Esophagus mucosa (tissue), 1 donor: ENCODE measurements at places on chromosomes 2 and 18.

DNA sequence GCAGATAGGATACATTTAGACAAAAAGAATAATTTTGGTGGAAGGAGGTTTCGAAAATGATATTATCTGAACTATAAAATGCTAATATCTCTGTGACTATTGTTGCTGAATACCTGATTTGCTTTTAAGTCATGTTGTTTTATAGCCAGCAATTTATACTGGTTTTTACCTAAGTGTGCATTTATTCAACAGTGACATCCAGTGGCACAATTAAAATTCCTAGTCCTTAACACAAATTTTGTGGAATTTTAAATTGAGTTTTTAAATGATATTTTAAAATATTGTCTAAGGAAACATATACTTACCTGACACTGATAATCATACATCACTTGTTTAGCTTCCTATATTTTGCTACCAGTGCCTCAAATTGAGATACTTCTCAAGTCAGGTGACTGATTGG is 144.8 kb downstream of the ARHGAP28 start:
- no peak for ATAC-seq

DNA sequence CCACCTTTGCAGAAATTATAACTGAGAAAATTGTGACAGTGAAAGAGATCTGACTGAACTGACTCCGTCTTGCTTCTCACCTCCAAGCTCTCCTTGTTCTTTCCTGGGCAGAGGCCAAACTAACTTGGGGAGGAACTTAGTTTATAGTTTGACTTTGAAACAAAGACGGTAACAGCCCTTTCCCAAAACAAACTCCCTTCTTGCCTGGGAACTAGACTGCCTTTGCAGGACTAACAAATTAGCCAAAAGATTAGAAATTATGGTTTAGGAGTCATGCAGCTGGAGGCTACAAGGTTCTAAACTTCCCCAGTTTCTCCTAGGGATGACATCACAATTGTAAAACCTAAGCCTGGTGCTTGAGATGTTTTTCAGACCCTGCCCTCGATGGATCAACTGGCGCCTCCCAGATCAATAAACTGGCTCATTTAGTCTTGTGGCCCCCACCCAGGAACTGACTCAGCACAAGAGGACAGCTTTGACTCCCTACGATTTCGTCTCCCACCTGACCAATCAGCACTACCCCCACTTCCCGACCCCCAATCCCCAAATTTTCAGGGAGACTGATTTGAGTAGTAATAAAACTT is 137.7 kb downstream of the ALPK2 start:
- no peak for ATAC-seq

GRCh38 chr2:725468-725867 is 48.3 kb upstream of the TMEM18 start:
- no peak for ATAC-seq

- ATAC-seq, result no peak
These were observed 225.7 kb upstream of the TNP1 start for GRCh38 chr2:217085543-217085942.

DNA sequence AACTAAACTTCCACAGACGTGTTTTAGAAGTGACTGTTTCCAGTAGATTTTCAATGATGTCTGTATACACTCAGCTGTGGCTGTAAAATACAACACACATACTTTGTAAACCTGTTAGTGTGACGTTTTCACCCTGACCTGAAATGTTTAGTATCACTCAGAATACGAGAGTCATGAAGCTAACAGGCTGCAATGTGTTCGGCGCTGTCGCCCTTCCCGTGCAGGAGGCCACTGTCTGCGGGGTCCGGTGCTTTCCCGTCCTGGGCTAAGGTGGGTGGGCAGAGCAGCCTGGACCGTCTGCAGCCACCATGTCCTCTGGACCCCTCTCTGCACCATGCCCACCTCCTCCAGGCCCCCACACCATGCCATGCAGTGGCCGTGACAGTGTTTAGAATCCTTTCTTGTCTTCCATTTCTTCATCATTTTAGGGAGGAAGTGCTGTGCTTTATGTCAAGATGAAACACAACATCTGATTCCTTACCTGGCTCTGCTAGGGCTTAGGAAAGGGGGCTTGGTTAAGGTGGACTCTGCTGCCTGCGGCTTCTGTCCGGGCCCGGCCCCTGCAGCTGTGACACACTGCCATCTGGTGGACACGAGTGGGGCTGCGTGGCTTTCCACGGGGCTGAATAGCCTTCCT is 53.8 kb upstream of the RBM44 start:
- peak; percentile 80 for ATAC-seq

- ATAC-seq, result peak; percentile 85
These were observed 69.2 kb downstream of the EHBP1 start for GRCh38 chr2:62774555-62775366.

DNA sequence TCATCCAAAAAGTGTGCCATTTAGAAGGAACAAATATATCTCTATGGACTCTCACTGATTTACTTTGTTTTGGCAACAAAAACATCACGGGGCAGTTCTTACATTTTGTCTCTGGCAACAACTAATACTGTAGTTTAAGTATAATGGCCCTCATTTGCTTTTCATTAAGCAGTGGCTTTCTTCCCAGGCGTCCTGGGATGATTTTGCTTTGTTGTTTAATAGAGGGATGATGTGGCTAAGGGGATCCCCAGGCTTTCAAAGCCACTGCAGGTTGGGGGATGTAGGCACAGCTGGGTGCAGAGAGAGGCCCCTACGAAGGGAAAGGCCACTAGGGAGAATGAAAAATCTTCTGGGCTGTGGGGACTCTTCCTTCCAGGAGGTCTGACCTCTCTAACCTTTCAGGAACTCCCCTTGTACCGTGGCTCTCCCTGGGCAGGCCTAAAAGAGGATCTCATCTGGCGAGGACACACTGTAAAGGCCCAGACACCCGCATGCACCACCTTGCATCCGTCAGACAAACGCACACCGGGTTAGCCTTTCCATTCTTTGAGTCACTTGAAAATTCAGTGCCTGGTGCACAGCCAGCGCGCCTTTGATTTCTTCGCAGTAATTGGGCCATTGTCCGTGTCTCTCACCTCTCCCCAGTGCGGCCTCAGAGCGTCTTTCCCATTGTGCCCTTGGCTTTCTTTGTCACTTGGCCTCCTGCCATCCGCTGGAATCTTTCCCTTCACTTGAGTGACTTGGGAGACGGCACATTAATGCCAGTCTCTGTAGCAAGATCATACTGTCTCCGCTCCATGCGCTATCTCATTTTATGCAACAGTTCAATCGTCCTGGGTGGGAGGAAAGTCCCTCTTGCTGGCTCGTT is 40.3 kb upstream of the AFF3 start:
- no peak for ATAC-seq

DNA sequence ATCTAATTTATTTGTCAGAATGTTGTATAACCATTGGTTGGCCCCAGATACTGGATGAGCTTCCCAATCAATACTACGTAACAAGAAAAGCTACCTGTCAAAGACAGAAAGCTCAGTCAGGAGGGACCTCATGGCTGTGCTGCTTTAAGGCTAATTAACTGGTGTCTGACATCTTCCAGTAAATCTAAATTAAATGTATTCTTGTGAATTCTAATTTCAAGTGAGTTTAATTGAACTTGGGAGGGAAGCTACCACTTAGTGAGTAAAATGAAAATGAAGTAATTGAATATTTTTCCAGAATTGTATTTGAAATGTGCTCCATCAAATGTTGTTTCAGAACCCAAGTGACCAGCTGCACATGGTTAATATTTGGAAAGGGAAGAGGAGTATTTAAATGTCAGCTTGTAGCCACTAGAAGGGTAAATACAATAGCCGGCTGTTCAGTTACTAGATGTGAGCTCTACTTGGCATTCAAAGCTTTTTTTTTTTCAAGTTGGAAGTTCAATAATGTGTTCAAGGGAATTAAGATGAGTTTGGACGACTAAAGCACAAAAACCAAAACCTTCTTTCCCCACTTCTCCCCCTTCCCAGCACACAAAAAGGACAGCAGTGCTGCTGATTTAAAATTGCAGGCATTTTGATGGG is 62.0 kb downstream of the GPR39 start:
- ATAC-seq, result no peak

GRCh38 chr2:36416370-36417165 is 61.0 kb downstream of the CRIM1 start:
- no peak for ATAC-seq

GRCh38 chr2:165401285-165401852 is 68.1 kb upstream of the CSRNP3 start:
- ATAC-seq, result no peak

DNA sequence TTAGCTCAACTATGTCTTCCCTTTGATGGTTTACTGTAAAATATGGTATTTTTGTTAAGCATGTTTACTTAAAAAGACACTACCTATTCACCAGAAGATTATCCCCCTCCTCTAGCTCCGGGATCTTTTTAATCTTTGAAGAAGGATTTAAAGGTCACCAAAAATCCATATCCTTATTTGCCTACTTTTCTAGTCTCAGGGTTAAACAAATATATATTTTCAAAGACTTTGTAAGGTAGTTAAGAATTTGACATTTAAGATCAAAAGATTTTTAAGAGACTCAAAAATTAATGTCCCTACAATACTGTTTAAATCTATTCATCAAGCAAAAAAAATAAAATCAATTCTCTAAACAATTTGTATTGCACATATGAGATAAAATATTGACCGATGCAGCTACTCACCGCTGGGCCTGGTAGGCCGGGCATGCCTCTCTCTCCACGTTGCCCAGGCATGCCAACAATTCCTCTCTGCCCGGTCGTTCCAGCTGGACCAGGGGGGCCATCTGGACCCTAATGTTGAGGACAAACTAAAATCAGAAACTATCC is 76.1 kb downstream of the COL3A1 start:
- ATAC-seq, result no peak

- ATAC-seq, result peak; percentile 7
These were observed 15.5 kb downstream of the ASPRV1 start for GRCh38 chr2:69945941-69946340.

DNA sequence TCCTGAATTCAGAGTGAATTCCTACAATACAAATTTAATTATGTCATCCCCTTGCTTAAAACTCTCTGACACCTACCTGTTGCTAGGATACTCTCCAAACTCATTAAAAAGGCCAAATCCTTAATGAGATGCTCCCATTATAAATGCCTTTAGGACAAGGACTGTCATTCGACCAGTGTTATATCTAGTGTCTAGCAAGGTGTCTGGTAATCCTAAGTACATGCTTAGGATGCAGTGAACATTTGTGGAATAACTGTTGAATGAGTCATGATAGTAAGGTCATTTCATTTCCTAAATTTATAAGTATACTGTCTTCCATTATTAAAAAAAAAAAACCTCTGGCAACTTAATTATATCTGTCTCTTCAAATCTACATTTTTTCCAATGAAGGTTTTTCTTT is 588.9 kb upstream of the NRXN1 start:
- no peak for ATAC-seq

DNA sequence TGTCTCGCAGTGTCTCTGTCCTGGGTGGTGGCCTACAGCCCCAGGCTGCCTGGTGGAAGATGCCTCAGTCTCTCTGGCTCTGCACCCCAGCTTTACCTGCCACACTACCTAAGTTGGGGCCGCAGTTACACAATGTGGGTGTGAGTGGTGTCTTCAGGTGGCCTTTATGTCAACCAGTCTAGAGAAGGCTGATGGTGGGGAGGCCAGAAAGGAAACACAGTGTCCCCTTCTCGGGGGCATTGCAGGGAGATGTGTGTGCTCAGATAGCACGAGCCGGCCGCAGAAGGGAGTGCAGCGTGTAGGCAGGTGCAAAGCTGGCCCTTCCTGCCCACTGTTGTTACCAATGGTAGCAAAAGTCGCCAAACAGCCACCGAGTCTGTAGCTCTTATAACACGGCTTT is 216.1 kb downstream of the SH3RF3 start:
- ATAC-seq, result no peak

- no peak for ATAC-seq
These were observed 25.6 kb upstream of the TMEM178A start for GRCh38 chr2:39640107-39640506.

GRCh38 chr2:232659359-232659758 is 26.0 kb downstream of the EFHD1 start:
- ATAC-seq, result no peak

GRCh38 chr2:142857256-142858164 is 20.0 kb upstream of the KYNU start:
- ATAC-seq, result no peak

DNA sequence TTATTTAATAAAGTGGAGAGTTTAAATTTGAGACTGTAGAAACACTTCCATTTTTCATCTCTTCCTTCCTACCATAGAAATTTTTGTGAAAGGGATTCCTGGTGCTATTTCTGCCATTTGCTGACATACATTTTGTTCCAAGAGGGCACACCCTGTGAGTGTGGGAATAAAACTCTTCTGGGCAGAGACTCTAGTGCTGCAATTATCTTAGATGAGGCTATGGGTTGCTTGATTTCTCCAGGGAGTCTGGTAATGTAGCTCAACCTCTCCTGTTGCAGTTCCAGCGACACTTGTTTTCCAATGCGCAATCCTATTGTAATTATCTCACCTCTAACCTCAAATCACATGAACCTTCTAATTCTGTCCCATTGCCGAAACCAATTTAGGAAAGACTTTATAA is 60.1 kb upstream of the ZSWIM2 start:
- ATAC-seq, result no peak

GRCh38 chr2:128818248-128818647 is 499.6 kb upstream of the HS6ST1 start:
- ATAC-seq, result no peak

DNA sequence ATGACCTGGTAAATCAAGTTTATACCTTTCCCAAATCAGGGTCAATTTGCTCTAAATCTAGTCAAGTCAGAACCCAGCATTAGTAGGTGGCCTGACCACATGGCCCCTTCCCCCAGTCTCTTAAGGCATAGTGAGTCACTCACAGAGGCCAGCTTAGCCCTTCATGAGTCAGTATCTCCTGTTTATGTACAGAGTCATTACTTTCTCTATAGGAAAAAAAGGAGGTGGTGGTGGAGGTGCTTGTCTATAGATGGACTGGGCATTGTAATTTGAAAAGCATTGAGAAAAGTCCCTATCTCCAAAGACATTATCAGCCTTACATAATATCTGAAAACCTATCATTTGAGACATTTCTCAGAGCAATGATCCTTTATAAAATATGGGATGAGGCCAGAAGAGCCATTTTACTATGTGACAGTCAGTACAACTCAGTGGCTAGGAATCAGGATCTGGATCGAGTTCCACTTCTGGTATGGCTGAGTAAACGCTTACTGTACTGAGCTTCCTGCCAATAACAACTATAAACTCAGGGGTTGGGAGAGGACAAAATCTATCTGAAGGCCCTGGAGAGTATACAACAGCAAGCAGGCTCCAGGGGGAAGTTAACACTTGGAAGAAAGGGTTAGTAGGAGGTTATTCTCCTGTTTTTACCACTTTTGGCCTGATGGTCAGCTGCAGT is 22.5 kb upstream of the SIGLEC15 start:
- peak; percentile 92 for ATAC-seq
